ENCODE measurements at places on chromosomes 2 and 18. TPM values are rescaled to one million over a fixed set of nuclear protein-coding genes. Genes with fewer than 3 reads are reported as not detected.

The DCDC2C gene
- polyA plus RNA-seq, result not detected

The BCL11A gene
- 20.7 TPM for polyA plus RNA-seq

The STEAP3 gene
- polyA plus RNA-seq, result 4.5 TPM

The GALR1 gene
- polyA plus RNA-seq, result not detected

The ST8SIA5 gene
- 0.83 TPM for polyA plus RNA-seq

The CMPK2 gene
- 2.4 TPM for polyA plus RNA-seq

The UGT1A6 gene
- polyA plus RNA-seq, result not detected

The OR6B2 gene
- polyA plus RNA-seq, result not detected

The GAD1 gene
- 0.39 TPM for polyA plus RNA-seq

The FAM228A gene
- 0.61 TPM for polyA plus RNA-seq

- no peak for DNase-seq
Observed at GRCh38 chr2:64179582-64180321, 35.5 kb upstream of the PELI1 start.

- no peak for DNase-seq
Observed at GRCh38 chr2:10002681-10003080, 40.7 kb upstream of the KLF11 start.

GRCh38 chr2:18722101-18722500 lies 132.7 kb upstream of the NT5C1B start:
- DNase-seq, result no peak

GRCh38 chr18:10139783-10140410 lies 226.1 kb downstream of the VAPA start:
- no peak for DNase-seq

- DNase-seq, result no peak
Observed at GRCh38 chr2:81576713-81577112, 1272.2 kb upstream of the LRRTM1 start.

DNA sequence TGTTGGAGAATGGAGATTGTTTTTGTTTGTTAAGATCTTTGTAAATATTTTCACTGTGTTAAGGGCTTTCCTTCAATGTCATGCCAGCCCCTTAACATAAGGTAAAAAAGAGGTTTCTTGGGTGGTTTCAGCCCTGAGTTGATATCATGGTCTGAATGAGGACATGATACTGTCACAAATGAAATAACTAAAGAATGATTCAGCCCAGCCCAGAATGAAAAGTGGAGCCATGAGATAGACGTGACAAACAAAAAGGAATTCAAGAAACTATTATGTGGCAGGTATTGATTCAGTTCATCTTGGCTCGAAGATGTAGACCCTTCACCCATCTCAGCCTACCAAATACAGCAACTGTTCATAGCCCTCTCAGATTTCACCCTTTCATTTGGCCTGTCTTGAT lies 88.6 kb upstream of the TTN start:
- no peak for DNase-seq

- no peak for DNase-seq
Observed at GRCh38 chr2:238861013-238861730, 13.3 kb downstream of the TWIST2 start.

DNA sequence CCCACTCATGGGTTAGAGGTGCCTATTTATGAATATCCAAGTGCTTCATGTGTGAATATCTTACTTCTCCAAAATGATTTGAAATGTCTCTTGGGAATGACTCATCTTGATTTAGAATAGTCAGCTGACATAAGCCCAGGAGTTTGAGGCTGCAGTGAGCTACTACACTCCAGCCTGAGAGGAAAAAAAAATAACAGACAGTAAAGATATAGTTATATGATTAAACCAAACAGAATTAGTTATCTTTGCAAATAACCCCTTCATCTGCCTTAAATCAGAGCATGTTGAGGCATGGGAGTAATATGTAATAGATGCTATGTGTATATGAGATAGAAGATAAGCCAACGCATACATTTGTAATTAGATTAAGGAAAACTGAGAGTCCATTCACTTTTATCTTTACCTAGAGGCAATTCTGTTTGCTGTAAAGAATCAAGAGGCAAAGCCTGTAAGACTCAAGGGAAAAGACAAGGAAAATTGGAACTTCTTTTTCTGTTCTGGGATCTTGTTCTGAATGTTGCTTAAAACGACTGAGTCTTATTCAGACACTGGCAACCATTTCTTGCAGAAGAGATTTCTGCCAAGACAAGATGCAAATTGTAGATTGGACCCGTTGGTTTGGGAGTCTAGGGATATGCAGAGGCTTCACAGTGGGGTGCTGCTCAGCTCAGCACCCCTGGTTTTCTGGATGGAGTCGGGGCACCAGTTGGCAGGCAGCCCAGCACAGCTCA lies 104.4 kb downstream of the LIPG start:
- DNase-seq, result peak; percentile 40

DNA sequence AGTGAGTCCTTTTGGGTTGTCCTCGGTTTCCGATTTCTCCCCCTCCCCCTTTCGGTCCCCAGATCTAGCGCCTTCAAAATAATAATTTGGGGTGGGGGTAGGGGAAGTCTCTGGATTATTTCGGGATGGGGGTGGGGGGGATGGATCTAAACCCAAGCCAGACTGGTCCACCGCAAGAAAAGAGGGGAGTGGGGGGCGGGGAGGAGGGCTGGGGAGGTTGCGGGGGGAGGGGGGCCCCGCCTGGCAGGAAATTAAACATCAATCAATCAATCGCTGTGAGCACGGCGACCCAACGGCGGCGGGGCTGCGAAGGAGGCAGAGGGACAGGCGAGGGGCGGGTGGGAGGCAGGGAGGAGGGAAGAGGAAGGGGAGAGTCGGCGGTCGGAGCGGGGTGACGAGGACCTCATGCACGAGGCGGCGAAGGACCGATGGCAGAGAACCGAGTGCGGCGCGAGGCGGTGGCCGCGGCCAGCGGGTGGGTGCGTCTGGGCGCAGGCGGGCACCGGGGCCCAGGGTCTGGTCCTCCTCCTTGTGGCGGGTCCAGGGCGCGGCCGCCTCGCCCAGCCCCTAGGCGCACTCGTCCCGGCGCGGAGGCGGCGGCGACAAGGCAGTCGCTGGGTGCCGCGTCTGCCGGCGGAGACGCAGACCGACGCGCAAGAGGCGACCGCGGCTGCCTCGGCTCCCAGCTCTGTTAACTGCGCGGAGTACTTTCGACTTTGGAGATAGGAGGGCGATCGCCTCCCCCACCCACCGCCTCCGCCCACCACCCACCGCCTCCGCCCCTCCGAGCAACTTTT lies 468 bp upstream of the SATB2 start:
- DNase-seq, result no peak

- no peak for DNase-seq
Observed at GRCh38 chr2:101658387-101658786, 39.1 kb upstream of the MAP4K4 start.

DNA sequence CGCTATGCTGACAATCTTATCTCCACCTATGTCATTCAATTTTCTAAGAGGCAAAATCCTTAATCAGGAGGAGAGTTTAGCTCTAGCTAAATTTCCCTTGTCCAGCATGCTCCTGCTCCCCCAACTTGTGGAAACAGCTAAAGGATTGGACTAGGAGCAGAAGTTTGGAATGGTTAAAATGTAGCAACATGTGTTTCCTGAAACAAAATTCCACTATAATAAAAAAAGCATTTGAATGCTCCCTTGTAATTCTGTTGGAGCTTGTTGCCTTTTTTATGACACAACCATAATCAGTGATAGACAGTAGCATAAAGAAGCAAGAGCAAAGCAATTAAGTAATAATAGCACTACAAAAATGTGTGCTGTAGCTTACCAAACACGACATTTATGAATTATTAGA lies 6.9 kb downstream of the ACTR3 start:
- peak; percentile 55 for DNase-seq

DNA sequence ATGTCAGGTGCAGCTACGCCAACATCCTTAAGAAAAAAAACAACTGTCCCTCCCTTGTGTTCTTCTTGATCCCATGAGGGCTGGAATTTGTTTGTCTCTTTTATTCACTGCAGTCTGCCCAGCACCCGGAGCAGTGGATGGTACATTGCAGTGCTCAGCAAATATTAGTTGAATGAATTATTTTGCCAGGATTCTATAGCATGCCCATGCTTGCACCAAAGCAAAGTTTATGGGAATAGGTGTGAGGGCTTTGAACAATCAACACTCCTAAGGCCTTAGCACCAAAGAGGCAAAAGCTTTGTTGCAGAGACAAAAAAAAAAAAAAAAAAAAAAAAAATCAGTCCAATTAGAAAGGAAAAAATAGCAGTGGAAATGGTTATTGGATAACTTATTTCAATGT lies 28.7 kb upstream of the DCC start:
- DNase-seq, result no peak

DNA sequence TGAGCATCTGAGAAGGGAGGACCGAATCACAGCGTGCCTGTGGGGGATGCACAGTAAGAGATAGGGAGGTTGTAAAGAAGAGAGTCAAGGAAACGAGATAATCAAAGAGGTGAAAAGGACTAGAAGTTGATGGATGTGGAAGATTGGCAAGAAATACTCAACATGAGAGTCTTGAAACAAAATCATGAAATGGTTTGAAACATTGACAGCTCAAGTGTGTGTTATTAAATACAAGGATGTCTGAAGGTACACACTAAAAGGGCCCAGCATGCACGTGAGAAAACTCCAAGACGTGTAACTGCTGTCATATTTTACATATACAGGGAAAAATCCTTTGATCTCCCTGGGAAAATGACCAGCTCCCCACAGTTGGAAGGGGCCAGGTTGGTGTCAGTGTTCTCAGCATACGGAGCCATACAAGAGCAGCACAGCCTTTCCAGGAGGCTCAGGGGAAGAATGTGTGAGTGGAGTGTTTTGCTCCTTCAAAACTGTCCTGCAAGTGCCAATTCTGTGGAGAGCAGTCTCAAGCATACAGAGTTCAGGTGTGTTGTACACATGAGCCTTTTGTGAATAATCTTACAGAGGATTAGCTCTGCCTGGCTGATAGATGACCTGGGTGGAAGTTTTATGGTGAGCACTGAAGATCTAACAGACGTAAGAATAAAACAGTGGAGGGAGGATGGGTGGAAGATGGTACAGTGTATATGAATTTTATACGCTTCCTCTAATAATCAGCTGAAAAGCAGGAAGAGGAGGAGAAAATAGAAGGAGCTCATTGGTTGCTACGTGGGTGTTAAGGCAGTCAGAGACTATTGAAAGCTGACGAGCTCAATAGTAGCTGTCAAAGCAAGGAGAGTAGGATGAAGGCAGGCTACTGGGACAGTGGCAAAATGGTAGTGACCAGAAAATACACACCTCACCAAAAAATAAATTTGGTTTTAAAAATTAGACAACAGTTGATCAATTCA lies 126.8 kb downstream of the ATP9B start:
- no peak for DNase-seq

DNA sequence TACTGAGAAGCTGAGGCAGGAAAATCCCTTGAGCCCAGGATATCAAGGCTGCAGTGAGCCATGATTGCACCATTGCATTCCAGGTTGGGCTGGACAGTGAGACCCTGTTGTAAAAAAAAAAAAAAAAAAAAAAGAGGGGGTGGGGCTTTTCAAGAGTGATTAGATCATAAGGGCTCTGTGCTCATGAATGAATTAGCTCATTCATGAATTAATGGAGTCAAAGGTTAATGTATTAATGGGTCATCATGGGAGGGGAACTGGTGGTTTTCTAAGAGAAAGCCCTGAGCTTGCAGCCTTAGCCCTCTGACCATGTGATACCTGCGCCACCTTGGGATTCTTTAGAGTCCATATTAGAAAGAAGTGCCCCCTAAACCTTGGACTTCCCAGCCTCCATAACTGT lies 4.5 kb downstream of the SLC19A3 start:
- no peak for DNase-seq

DNA sequence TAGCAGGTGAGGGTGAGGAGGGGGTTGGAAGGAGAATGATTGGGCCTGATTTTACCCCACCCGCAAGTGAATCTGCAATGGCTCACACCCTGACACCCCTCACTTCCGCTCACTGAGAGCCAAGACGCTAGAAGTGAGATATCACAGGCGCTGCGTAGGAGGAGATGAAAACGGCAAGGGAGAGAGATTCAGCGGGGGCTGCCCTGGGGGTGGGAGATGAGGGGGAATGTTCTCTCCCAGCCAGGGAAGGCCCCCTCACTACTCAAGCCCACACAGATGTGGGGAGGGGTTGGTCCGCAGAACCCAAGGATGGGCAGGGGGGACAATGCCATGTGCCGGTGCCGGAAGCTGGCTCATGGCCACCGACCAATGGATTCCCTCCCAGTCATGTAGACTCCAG lies 32.9 kb downstream of the LOXHD1 start:
- DNase-seq, result peak; percentile 13

- no peak for DNase-seq
Observed at GRCh38 chr18:13235421-13235831, 16.9 kb downstream of the LDLRAD4 start.

- DNase-seq, result peak; percentile 90
Observed at GRCh38 chr2:112547333-112547732, 5.1 kb downstream of the POLR1B start.

Measured in cardiac muscle cell (in vitro differentiated cells and primary cell).